ENCODE measurements at places on chromosomes 16 and 17. TPM values are rescaled to one million over a fixed set of nuclear protein-coding genes. Genes with fewer than 3 reads are reported as not detected.

Gene PITPNC1
- polyA plus RNA-seq, result 34.7 TPM

Gene CSF3
- polyA plus RNA-seq, result 0.25 TPM

Gene HS3ST3B1
- 0.14 TPM for polyA plus RNA-seq

Gene SNF8
- polyA plus RNA-seq, result 140 TPM

Gene LITAFD
- polyA plus RNA-seq, result not detected

Gene HOXB2
- polyA plus RNA-seq, result 168 TPM

Gene ZC3H7A
- 15.2 TPM for polyA plus RNA-seq

Gene TEKT3
- polyA plus RNA-seq, result not detected

Gene TMEM114
- polyA plus RNA-seq, result not detected

Gene TBC1D28
- not detected for polyA plus RNA-seq

Gene MARF1
- polyA plus RNA-seq, result 31.6 TPM

Gene ATAD5
- 0.56 TPM for polyA plus RNA-seq

Gene LRRC46
- 3.4 TPM for polyA plus RNA-seq

Gene TAT
- 0.07 TPM for polyA plus RNA-seq

Gene PTGES3L
- 1.5 TPM for polyA plus RNA-seq

Gene KRTAP4-9
- polyA plus RNA-seq, result not detected

Gene C17orf78
- not detected for polyA plus RNA-seq

Gene CHRNB1
- polyA plus RNA-seq, result 17.7 TPM

Gene SCNN1B
- polyA plus RNA-seq, result 0.63 TPM

Gene PRSS8
- polyA plus RNA-seq, result 8.7 TPM

Gene ODF4
- not detected for polyA plus RNA-seq

Gene SYNRG
- 37.9 TPM for polyA plus RNA-seq

Gene SLC16A6
- polyA plus RNA-seq, result 1.5 TPM

Gene MYH2
- not detected for polyA plus RNA-seq
